ENCODE measurements at places on chromosomes 12 and 14.

DNA sequence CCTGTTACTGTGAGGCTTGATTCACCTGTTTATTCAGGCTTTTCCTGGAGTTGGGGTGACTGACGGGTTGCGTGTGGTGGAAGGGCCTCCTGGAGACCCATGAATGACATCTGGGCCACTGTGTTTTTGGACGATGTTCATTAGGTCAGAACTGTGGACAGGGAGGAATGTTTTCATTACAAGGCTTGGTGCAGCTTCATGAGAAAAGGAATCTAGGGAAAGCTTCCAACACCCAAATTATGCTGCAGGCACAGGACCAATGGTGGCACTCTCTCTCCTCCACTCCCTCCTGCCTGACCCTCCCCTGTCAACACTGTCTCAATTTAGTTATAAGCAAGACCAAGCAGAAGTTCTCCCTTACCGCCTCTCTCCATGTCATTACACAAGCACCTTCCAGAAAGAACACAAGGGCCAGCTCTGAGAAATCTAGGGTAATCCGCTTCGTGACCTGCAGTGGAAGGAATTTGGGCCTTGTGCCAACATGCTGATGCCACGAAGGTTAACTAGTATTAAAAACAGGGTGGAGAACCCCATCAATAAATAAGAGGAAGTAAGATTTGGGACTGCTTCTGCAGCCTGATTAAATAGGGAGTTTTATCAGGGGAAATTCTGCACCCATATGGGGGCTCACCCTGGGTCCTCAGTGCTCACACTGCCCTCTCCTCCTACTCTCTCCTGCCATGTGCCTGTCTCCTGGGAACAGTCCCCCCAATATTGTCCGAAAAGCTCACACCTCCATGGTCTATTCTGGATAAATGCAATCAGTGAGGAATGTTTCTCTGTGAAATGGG lies 200.3 kb downstream of the KTN1 start:
- DNase-seq: no peak

- no peak for DNase-seq
Measured at GRCh38 chr12:51403681-51404136, 12.5 kb upstream of the GALNT6 start.

GRCh38 chr12:6614513-6615172 lies 7.5 kb upstream of the CHD4 start:
- no peak for DNase-seq

- DNase-seq: no peak
Measured at GRCh38 chr14:102949062-102949800, 26.8 kb downstream of the AMN start.

GRCh38 chr14:77580964-77581505 lies 35.4 kb downstream of the SPTLC2 start:
- DNase-seq: no peak

GRCh38 chr14:75711796-75712211 lies 50.8 kb downstream of the TTLL5 start:
- peak; percentile 2 for DNase-seq

GRCh38 chr14:89903340-89903952 lies 51.1 kb downstream of the EFCAB11 start:
- no peak for DNase-seq

- DNase-seq: no peak
Measured at GRCh38 chr14:56770512-56770911, 39.8 kb downstream of the OTX2 start.

DNA sequence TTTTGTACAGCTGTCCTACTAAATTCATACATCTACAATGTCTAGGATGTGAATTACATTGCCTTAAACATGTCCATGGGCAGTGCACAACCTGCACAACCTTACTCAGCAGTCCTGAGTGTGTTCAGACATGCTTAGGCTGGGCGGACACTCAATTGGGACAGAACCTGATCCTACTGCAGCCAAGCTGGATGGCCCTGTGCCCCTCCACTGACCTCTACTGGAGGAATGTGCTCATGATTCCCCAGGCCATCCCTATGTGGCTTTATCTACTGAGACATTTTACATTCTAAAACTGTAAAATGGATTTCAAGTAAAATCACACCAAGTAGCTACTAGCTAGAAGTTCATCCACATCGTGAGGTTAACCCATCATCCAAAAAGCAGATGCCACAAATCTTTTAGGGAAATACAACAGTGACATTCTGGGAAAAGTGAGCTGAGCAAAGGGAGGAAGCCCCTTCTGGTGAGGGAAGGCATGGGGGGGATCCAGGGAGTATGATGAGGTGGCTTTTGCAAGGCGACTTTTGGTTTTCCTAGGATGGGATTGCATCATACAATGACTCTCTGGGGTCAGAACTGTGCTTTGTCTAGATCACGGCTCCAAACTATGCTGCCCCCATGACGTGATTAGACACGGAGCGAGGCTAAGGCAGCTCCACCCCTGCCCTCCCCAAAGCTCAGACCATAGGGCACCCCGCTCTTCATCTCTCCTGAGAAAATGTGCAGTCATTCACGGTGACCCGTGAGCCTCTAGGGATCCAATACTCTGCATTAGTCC lies 911.7 kb upstream of the TMEM132C start:
- DNase-seq: peak; percentile 53

GRCh38 chr12:75870878-75871277 lies 160.7 kb downstream of the PHLDA1 start:
- DNase-seq: no peak

- no peak for DNase-seq
Measured at GRCh38 chr14:33017016-33017415, 78.3 kb downstream of the NPAS3 start.

GRCh38 chr12:104347374-104348075 lies 44.0 kb downstream of the EID3 start:
- no peak for DNase-seq

GRCh38 chr12:102685172-102685571 lies 204.8 kb upstream of the IGF1 start:
- DNase-seq: no peak

- no peak for DNase-seq
Measured at GRCh38 chr14:56808383-56809269, 1.7 kb downstream of the OTX2 start.

DNA sequence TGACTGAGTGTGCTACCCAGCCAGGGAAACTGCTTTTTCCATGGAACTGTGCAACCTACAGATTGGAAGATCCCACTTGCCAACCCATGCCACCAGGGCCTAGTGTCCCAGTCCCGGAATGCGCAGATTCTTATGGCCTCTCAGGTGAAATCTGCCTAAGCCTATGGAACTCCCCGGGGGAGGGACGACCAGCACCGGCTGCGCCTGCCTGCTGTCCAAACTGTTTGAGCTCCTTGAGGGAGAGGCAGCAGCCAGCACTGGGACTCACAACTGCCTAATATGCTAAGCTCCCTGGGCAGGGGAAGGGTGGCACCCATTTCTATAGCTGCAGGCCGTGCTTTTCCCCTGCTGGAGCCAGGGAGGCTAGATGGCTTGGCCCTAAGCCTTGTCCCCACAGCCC lies 92.5 kb upstream of the GZMB start:
- DNase-seq: no peak

- no peak for DNase-seq
Measured at GRCh38 chr12:11758087-11758486, 108.6 kb downstream of the ETV6 start.

DNA sequence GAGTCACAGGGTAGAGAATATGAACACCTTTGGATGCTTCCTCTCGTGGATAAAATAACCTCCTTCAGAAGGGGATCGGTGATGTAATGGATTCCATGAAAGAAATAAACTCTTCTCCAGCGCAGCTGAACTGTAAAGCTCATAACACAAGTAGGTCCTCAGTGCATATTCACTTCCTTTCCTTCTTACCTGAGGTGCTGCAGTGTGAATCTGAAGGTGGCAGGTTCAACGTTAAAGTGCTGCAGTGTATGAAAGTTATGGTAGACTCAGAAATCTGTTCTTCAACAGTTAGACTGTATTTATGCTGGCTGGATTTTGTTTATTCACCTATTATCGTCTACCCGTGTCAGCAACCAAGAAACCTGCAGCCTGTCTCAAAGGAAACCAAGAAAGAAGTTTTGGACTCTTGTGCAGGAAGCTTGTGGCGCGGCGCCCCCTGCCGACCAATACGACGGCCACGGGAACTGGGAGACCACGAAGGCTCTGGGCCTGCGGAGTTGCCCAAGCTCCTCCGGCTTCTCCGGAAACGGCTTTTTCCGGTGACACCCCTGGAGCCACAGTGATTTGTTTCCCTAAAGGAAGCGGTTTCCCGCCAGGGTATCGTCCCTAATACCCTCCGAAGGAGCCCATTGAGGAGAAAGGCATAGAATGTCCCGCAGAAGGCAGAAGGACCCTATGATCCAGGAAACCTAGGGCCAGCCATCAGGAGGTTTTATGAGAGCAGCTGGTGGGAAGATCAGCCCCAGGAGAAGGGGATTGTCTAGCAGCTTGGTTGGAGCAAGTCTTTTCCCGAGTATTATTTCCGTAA lies 17.6 kb upstream of the RNASE3 start:
- DNase-seq: peak; percentile 53

DNA sequence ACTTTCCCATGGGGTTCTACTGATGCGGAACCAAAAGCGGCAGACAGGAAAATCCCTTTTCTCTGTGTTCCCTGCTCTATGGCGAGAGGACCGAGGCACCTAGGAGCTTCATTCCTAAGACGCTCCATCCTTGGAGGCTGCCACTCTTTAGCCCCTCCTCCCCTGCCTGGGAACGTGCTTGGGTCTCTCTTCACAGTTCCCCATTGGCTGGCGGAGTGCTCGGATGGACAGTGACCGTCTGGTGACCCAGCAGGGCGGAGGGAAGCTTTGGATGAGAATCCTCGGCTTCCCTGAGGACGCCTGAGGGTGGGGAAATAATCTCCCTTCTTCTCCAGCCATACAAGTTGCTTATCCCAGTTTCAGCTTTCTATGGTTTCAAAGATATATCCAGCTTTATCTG lies 37.3 kb downstream of the KCNA5 start:
- no peak for DNase-seq

DNA sequence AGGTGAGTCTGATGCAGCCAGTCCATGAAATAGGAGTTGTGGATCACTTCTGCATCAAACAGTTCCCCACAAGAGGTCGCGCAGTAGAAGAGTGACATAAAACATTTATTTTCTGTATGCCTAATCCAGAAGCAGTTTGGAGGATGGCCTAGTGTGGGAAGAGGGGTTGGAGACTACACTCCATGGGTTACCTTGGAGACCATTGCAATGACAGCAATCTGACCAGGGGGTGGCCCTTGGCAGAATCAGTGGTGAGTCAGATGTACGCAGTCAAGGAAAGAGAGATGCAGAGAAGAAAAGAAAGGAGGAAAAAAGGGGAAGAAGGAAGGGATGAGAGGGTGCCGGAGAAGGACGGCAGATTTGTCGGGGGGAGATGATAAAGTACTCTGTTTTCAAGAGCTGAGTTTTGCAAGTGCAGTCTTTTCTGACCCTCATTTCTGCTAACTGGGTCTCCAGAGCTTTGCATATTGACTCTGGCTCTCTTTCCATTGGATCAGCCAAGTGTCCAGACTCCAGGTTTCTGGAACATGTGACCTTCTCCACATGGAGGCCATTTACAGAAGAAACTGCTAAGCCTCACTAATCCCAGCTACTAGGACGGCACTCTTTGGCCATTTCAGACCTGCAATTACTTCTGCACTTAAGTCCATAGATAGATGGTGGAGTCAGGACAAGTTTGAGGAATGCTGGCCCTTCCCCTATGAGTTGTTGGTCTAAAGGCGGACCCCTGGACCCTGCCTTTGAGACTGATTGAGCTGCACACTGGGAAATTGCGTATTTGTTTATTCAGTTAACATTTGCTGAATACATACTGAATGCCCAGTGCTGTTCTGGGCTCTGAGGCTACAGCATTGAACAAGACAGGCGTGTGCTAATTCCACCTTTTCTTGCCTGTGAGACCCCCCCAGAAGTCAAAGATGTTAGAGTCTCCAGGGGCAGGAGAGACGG lies 424.2 kb downstream of the BCL11B start:
- DNase-seq: no peak

GRCh38 chr14:33207467-33208017 lies 268.9 kb downstream of the NPAS3 start:
- DNase-seq: no peak

DNA sequence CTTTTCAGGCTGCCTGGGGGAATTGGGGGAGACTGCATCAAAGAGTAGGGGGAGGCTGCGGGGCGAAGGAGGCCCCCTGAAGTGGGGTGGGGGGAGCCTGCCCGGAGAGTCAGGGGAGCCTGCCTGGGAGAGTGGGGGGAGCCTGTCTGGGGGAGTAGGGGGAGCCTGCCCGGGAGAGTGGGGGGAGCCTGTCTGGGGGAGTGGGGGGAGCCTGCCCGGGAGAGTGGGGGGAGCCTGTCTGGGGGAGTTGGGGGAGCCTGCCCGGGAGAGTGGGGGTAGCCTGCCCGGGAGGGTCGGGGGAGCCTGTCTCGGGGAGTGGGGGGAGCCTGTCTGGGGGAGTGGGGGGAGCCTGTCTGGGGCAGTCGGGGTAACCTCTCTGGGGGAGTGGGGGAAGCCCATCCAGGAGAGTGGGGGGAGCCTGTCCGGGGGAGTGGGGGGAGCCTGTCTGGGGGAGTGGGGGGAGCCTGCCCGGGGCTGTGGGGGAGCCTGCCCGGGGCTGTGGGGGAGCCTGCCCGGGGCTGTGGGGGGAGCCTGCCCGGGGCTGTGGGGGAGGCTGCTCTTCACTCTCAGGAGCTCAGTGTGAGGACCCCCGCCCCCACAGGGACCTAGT lies 6.5 kb upstream of the DEGS2 start:
- DNase-seq: no peak

DNA sequence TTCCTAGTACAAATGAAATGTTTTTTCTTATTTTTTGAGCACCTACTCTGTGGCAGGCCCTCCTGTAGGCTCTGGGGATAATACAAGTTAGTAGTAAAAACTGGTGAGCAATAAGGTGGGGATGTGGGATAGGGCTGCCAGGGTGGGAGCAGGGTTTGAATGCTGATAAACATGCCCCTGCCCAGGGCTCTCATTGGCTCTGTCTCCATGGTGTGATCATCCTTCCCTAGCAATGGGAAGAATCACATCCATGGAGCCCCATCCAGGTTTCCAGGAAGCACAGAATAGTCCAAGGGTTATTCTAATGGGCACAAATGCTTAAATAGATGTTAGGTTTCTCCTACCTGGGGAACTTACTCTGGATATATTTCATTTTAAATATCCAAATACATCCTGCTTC lies 45.5 kb downstream of the GIT2 start:
- no peak for DNase-seq

DNA sequence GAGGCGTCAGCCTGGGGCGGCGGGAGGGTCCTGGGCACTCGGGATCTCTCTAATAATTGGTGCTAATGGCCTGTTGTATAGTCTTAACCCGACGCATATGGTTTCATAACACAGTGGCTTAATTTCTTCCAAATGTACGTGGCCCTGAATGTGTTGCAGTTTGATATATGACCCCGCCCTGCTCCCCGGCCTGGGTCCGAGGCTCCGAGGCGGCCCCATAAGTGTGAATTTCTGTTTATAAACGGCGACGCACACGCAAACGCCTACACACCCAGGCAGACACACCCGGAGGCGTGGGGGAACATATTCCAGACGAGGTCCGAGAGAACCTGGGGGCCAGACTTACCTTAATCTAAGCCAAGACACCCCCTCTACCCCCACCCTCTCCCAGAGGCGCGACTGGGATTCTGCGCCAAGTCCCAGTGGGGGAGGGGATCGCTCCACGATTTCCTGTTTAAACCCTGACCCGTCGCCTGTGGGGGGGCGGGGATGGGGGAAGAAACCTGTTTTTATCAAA lies 9.7 kb upstream of the HOXC6 start:
- DNase-seq: peak; percentile 77

Data from K562 (cell line).